ENCODE measurements at places on chromosomes 6 and 20.

DNA sequence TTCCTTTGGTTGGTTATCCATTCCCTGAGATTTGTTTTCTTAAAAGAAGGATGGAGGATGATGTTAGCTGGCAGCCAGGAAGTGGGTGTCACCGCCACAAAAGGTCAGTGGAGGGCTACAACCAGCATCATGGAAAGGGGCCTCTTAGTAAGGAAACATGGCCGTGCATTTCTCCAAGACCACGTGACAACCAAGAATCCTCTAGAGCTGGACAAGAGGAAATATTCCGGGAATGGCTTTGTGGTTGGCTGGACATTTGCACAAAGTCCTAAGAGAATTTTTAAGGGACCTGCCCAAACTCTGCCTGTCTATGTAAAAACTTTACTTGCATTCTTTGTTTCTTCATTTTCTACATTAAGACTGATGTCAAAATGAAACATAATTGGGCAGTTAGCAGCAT, 399.9 kb upstream of the MARCKS start:
- peaks cover 2% of the 10 kb centered on the region for H3K4me1 ChIP-seq
- H3K4me3 ChIP-seq: no peak overlapping the region
- H3K27ac ChIP-seq: no peak overlapping the region
- no peaks in the 10 kb centered on the region for H3K36me3 ChIP-seq
- no peaks in the 10 kb centered on the region for H3K27me3 ChIP-seq

- DNase-seq: no peak
- no peaks in the 10 kb centered on the region for H3K4me1 ChIP-seq
- H3K36me3 ChIP-seq: no peaks in the 10 kb centered on the region
Measured at GRCh38 chr20:63435552-63435951, 36.9 kb downstream of the KCNQ2 start.

DNA sequence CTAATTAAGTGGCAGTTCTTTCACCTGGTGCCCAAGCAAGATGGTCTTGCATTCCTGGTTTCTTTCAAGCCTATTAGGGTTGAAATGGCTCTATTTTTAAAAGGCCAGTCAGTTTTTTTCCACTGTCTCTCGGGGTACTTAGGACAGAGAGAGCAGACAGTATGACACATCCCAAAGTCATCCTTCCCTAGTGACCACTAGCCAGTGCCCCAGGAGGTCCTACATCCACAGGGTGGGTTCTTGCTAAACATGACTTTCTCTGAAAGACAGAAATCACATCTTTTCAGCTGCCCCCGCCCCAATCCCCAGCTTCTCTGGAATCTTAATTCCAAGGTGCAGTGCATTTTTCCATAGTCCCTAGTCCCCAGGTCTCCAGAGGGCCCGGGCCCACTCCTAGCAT, 192.4 kb downstream of the SLC24A3 start:
- H3K27me3 ChIP-seq: no peaks in the 10 kb centered on the region
- DNase-seq: no peak
- no peaks in the 10 kb centered on the region for H3K36me3 ChIP-seq

DNA sequence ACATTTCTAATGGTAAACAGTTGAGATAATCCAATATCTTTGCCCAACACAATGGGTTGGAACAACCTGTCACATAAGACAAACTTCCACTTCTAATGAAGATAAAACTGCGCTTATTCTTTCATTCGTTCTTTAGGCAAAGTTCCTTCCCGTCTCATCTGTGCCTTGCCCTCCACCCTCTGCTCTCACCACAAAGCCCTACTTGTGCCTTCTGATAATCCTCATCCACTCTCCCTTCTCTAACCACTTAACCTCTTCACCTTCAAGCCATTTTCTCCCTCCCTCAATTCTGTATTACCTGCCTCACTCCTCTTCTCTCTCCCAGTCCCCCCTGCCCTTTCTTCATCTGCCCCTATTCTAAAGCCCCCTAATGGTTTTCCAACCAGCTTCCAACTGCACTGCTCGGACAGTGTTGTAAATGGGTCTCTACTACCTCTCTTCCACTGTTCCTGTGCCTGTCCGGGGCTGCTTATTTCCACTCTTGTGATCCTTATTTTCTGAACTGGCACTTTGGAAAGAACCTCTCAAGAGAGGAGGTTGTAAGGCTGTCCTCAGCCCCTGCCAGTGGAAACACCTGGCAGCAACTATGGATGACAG, 62.9 kb upstream of the MYB start:
- no peaks in the 10 kb centered on the region for H3K4me1 ChIP-seq
- H3K27ac ChIP-seq: no peak overlapping the region

DNA sequence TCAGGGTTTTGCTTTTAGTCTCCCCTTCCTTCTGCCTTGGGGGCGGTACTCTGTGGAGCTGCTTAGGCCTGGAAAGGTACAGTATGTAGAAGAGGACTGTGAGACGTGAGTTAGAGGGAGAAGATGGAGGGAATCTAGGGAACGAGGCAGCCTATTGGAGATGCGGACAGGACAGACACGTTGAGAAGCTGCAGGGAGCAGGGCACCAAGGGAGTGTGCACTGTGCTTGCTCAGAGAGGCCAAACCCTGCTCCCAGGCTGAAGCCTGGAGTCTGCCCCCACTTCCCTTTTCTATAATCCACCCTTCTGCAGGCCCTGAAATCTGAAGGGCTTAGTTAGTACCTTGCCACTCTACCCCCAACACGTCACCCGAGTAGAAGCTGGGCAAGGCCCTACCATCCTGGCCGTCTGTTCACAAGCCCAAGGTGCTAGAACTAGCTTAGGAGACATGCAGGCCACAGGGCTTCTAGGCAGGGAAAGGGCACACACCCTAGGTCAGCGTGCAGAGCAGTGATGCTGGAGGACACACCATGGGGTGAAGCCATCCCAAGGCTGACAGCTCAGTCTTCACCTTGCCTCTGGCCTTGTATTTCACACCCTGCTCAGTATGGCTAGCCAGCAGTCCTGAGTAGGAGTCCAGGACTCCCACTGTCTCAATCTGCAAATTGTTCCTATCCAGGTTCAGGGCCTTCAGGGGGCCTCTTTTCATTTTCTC, 6.9 kb downstream of the TP53INP2 start:
- peaks cover 24% of the 10 kb centered on the region for H3K36me3 ChIP-seq
- H3K4me3 ChIP-seq: no peak overlapping the region
- DNase-seq: no peak
- peaks cover 11% of the 10 kb centered on the region for H3K27me3 ChIP-seq

GRCh38 chr6:154974485-154975149, 20.5 kb upstream of the TIAM2 start:
- no peaks in the 10 kb centered on the region for H3K36me3 ChIP-seq
- no peak overlapping the region for H3K27ac ChIP-seq
- no peaks in the 10 kb centered on the region for H3K4me1 ChIP-seq
- no peak for DNase-seq
- H3K27me3 ChIP-seq: no peaks in the 10 kb centered on the region

DNA sequence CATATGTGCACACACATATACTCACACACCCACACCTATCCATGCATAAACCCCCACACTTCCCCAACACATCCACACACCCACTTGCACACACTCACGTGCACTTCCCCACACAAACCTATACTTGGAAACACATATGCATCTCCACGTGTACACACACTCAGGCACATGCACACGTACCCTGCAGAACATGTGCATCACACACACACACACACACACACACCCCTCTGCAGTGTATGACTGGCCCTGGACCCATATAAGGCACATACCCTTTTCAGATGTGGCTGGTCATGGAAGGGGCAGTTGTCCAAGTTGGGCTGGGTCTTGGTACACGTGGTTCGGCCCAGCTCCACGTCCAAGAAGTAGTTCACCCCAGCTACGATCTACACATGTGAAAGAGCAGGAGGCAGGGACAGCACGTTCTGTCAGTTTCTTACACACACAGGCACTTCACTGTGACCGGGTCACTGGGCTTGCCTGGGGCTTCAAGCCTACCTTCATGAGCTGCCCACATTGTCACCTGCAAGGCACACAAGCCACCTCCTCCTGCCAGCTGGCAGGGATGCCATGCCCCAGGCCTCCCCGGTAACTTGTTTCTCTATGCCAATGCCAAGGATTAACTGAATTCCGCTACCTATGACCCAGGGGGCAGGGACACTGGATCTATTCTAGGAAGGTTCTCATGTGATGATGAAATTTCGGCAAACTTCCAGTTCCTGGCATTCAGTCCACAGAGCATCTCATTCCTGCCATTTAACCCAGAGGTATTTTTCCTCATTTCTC, 2.6 kb downstream of the CST3 start:
- peaks cover 5% of the 10 kb centered on the region for H3K36me3 ChIP-seq
- no peak overlapping the region for H3K27ac ChIP-seq
- H3K4me3 ChIP-seq: peak overlapping the region; percentile 46
- H3K27me3 ChIP-seq: no peaks in the 10 kb centered on the region
- peak; percentile 80 for DNase-seq
- H3K4me1 ChIP-seq: peaks cover 7% of the 10 kb centered on the region

- no peak overlapping the region for H3K27ac ChIP-seq
- no peaks in the 10 kb centered on the region for H3K36me3 ChIP-seq
- H3K4me1 ChIP-seq: no peaks in the 10 kb centered on the region
- H3K4me3 ChIP-seq: no peak overlapping the region
Measured at GRCh38 chr6:34673064-34673463, 23.5 kb downstream of the ILRUN start.

DNA sequence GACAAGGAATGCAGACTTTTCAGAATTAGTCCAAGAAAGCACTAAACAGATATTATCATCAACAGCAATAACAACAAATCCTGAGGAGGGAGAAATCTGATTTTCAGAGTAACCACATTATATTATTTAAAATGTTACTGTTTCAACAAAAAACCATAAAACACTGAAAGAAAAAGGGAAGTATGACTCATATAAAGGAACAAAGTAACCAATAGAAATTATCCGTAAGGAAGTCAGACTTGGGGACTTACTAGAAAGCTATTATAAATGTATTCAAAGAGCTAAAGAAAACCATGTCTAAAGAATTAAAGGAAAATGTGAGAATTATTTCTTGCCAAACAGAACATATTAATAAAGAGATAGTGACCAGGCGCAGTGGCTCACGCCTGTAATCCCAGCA, 98.1 kb downstream of the MYLK4 start:
- no peaks in the 10 kb centered on the region for H3K36me3 ChIP-seq
- DNase-seq: no peak
- H3K27ac ChIP-seq: no peak overlapping the region
- H3K27me3 ChIP-seq: no peaks in the 10 kb centered on the region
- no peak overlapping the region for H3K4me3 ChIP-seq

DNA sequence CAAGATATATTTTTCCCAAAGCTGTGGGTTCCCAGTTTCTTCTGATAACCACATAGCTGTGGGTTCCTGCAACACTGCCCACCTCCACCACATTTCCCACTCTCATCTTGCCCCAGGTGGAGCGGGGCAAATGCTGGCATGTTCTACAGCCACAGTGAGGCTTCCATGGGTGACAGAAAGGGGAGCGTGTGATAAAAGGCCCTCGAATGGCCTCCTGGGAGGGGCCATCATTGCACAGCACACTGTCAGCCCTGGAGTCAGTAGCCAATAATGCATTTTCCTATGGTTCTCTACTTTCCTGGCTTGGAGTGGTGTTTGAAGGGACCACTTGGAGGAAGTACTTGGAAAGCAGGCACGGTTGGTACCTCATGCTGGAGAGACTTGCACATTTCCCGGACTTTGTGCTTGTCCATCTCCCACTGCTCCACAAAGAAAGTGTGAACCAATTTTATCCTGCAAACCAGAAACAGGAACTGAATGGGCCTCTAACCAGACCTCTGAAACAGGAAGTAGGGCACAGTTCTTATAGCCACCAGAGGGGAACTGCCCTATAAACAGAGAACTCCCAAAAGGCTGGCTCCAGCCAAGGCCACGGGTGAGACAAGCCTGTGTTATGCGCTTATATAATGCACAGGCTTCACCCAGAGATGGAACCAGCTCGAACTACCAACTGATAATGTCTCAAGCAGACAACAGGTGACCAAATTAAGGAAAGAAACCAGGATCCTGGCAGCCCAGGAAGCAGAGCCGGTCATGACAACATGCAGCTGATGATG, 8.6 kb downstream of the MAP3K5 start:
- no peak overlapping the region for H3K27ac ChIP-seq
- no peak overlapping the region for H3K4me3 ChIP-seq
- no peak for DNase-seq
- peaks cover 5% of the 10 kb centered on the region for H3K4me1 ChIP-seq
- H3K36me3 ChIP-seq: no peaks in the 10 kb centered on the region
- H3K27me3 ChIP-seq: no peaks in the 10 kb centered on the region

DNA sequence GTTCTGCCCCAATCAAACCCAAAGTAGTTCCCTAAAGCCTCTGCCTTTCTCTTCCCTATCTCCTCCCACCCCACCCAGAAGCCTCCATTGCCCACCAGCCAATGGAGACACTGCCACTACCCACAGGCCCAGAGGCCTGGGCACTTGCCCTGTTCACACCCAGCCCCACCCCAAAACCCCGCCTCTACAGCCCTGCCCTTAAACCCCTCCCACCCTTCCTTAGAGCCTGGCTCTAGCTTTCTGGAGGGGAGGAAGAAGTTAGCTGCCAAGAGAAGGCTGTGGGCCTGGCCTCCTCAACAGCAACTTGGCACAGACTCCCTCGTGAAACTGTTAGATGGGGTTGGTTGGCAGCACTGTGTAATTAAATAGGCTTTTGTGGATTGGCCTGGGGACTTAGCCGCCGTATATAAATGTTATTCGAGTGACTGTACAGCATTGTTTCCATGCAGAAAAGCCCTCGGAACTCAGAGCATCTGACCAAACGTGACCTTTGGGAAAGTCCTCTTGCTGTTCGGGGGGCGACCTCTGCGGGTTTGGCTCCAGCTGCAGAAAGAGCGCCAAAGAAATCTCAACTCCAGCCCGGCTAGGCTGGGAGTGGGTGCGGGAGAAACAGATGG, 31.4 kb downstream of the COL11A2 start:
- H3K4me1 ChIP-seq: no peaks in the 10 kb centered on the region
- H3K27me3 ChIP-seq: no peaks in the 10 kb centered on the region
- H3K27ac ChIP-seq: no peak overlapping the region
- DNase-seq: peak; percentile 17
- H3K36me3 ChIP-seq: no peaks in the 10 kb centered on the region

GRCh38 chr6:3471711-3472110, 14.9 kb upstream of the SLC22A23 start:
- H3K36me3 ChIP-seq: no peaks in the 10 kb centered on the region
- no peak overlapping the region for H3K4me3 ChIP-seq
- no peak overlapping the region for H3K27ac ChIP-seq
- H3K27me3 ChIP-seq: no peaks in the 10 kb centered on the region
- peaks cover 2% of the 10 kb centered on the region for H3K4me1 ChIP-seq

GRCh38 chr6:95087394-95088097, 489.8 kb upstream of the MANEA start:
- H3K27ac ChIP-seq: no peak overlapping the region
- H3K36me3 ChIP-seq: no peaks in the 10 kb centered on the region
- H3K4me3 ChIP-seq: no peak overlapping the region

- H3K4me1 ChIP-seq: peaks cover 6% of the 10 kb centered on the region
- no peak for DNase-seq
- H3K27me3 ChIP-seq: peaks cover 8% of the 10 kb centered on the region
Measured at GRCh38 chr6:50825375-50826036, 6.8 kb downstream of the TFAP2B start.

- DNase-seq: no peak
- no peak overlapping the region for H3K4me3 ChIP-seq
- no peaks in the 10 kb centered on the region for H3K27me3 ChIP-seq
- no peaks in the 10 kb centered on the region for H3K36me3 ChIP-seq
- no peak overlapping the region for H3K27ac ChIP-seq
Measured at GRCh38 chr20:42714298-42715141, 475.2 kb downstream of the PTPRT start.
